ENCODE measurements at places on chromosomes 16 and 17.

DNA sequence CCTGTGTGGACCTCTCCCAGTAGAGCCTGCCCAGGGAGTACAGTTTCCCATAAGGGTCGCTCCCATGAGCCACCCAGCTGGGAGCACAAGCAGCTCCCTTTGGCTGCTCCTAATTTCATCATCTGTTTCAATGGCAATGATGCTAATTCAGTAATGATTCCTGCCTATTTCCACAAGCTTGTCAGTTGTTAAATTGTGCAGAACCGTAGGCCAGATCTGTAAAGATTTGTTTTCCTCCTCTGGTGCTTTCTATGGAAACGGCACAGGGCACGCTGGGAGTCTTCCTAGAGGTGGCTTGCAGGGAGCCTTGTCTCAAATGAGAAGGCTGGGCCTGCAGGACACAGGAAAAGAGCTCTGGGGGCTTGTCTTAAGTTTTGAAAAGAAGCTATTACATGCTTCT lies 223.7 kb downstream of the CBLN1 start:
- DNase-seq: no peak

GRCh38 chr17:34368196-34368945 lies 5.3 kb upstream of the CCL1 start:
- DNase-seq: no peak

DNA sequence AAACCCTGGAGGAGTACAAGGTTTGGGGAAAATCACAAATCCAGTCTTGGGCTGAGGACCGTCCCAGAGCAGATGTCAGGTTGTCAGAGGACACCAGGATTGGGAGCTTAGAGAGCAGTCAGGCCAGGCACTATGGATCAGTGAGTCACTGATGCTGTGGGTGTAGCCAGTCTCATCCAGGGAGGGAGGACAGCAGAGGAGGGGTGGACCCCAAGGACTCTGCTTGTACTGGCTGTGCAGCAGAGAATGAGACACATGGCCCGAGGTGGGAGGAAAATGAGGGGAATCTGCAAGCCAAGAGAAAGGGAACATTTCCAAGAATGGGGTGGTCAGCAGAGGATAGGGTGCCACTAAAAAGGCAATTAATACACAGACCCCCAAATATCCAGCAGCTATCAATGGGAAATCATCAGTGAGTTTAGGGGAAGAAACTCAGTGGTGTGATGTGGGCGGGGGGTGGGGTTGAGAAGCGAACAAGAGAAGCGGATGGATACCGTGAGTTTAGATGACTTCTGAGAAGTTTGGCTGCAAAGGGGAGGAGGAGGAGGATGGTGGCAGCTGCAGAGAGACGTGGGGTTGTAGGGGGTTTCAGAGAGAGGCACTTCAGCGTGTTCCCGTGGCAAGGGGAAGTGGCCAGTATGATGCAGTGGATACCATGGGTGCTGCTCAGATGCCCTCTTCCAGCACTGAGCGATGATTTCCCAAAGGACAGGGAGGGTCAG lies 43.9 kb downstream of the ARHGAP27 start:
- no peak for DNase-seq

DNA sequence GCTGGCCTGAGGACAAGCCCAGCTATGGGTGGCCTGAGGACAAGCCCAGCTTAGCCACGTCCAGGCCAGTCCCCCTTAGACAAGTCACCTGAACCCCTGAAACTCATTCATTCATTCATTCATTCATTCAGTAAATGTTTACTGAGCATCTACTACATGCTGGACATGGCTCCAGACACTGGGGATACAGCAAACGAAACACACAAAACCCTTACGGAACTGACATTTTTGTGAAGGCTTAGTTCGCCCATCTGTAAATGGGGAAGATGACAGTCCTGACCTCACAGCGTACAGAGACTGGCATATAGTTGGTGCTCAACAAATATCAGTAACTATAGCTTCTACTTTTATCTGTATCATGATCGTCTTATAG lies 37.5 kb downstream of the PPL start:
- no peak for DNase-seq

DNA sequence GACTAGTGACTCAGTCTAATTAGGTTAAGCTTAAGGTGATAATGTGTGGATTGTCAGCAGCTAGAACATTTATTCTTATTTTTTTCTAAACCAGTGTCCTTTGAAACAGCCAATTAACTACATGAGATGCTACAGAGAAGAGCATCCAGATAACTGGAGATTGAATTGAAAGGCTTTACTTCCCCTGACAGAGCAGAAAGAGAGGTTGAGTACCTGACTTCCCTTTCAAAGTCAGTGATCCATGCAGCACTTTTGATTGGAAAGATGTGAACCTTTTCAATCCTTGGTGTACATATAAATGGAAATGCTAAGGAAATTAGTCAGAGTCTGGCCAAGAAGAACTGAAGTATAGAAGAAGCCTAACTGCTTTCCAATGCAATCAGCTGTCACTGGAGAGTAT lies 653.8 kb downstream of the CDH8 start:
- no peak for DNase-seq

DNA sequence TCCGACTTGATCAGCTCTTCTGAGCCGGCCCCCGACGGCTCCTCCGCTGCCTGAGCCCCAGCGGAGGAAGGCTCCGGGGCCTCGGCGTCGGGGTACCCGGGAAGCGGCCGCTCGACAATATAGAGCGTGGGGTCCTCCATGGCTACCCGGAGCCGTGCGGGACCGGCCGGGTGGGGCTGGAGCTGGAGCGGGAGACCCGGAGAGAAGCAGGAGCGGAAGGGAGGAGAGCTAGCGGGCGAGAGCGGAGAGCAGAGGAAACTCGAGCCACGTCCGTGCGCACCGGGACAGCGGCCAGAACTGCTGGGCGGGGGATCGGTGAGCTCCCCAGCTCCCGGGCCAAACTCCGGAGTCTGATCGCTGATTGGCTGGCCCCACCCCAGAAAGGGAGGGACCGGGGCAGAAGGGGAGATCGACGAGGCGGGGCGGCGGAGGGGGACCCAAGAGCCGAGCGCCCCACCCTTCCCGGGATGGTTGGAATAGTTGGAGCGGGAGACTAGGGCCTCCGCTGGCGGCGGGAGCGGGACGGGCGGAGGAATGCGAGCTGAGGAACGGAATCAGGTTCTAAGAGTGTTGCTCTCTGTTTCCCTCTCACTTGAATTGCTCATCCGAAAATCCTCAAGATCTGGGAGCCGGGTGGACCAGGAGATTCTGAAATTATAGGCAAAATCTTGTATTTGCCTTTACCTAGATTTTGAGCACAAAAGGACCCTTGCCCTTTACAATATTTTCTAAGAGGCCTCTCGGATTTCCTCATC lies at the start of gene CAVIN1:
Gene CAVIN1 (minus strand): TSS at position 299 of the 755 bp plus-strand sequence. CDS start 159 bp downstream, at position 140.
- peak; percentile 67 for DNase-seq

DNA sequence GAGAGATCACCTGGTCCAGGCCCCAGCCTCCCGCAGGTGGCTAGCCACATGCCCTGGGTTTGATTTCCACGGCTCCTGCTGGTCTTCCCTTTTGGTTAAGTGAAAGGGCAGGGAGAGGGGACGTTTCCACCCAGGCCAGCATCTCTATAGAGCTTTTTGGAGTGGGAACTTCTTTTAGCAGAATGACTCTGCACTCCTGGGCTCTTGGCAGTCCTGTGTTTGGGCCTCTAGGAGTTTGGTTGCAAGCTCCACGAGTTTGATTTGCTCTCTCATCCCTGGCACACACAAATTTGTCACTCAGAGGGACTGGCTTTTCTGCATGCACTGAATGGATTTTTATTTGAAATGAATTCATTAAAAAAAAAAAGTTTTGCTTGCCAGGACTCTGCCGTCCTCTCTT lies 32.8 kb downstream of the MSI2 start:
- no peak for DNase-seq

DNA sequence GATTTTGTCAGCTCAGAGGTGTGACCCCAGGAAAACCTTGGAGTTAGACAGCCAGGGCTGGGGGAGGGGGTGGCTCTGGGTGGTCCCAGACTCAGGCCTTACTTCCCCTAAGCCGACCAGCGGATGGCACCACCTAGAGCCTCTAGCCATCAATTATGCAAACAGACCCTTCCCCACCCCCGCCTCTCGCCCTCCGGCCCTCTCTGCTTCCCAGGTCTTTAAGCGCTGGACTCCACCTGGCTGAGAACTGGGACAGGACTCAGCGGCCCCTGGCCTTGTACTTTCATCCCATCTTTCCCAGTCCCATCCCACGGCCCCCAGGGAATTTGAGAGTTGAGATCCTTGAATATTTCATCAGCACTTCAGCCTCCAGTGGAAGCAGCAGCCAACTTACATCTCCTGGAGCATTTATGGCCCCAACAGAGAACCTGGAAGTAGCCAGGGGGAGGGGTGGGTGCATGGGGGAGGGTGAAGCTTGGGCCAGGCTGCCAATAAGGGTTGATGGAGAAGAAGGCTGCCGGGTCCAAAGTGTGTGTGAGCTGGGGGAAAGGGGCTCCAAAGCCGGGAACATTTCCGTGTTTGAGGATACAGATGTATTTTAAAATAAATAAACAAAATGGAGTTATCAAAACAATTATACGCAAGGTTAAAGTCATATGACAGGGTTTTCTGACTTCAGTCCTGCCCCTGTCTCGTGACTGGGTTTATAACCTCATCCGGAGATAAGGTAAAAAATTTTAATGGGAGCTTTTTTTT lies 7.5 kb upstream of the JUP start:
- no peak for DNase-seq

DNA sequence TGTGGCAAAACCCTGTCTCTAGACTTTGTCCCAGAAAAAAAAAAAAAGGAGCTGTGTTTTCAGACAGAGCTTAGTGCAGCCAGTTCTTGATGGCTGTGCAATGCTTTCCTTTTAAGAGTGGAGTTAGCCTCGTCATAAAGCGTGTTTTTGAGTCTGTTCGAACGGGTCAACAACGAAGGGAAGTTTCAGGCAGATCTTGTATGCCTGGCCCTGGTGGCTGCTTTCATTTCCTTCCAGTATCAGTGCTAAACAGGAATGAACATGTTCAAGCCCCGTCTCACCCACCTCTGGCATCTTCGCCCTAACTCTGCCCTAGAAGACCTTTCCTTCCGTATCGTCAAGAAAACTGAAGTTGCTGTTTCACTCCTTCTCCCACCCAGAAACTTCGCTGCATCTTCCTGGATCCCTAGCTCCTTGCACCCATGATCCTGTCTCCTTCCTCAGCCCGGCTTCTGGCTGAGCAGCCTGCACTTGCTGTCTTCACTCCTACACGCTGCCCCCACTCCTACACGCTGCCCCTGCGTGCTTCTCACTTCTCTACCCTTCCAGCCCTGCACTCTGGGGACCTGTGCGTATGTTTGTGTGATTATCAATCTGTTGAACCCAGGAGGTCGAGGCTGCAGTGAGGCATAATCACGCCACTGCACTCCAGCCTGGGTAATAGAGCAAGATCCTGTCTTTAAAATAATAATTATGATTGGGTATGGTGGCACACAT lies 55.3 kb downstream of the USP10 start:
- no peak for DNase-seq

GRCh38 chr16:20883554-20884239 lies 16.5 kb downstream of the DCUN1D3 start:
- no peak for DNase-seq

GRCh38 chr17:61260071-61260797 lies 139.4 kb upstream of the TBX2 start:
- DNase-seq: no peak

DNA sequence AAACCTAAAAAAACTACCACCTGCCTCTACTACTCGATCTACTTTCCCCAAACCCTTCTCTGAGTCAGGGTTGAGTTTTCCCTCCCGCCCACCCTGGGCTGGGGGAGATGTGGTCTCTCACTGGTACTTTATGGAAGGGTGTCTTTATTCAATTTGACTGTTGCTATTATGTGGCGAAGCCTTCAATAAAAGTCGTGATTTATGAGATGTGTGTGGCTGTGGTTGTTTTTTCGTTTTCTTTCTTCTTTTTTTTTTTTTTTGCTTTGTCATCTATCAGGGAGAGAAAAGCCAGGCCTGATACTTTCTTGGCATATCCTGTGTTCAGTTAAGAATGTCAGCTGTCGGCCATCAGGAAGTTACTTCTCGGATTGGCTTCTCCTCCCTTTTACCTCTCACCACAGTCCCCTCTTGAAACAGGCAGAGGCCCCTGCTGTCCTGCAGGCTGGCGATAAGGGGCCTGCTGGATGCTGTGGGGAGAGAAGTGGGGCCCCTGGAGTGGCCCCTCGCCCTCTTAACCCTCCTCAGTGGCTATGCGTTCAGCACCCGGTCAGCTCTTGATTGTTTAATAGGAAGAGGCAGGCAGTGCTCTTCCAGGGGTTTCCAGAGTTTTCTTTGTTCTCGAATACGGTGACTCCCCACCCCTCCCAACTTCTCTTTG lies 123.0 kb downstream of the MSI2 start:
- DNase-seq: no peak

DNA sequence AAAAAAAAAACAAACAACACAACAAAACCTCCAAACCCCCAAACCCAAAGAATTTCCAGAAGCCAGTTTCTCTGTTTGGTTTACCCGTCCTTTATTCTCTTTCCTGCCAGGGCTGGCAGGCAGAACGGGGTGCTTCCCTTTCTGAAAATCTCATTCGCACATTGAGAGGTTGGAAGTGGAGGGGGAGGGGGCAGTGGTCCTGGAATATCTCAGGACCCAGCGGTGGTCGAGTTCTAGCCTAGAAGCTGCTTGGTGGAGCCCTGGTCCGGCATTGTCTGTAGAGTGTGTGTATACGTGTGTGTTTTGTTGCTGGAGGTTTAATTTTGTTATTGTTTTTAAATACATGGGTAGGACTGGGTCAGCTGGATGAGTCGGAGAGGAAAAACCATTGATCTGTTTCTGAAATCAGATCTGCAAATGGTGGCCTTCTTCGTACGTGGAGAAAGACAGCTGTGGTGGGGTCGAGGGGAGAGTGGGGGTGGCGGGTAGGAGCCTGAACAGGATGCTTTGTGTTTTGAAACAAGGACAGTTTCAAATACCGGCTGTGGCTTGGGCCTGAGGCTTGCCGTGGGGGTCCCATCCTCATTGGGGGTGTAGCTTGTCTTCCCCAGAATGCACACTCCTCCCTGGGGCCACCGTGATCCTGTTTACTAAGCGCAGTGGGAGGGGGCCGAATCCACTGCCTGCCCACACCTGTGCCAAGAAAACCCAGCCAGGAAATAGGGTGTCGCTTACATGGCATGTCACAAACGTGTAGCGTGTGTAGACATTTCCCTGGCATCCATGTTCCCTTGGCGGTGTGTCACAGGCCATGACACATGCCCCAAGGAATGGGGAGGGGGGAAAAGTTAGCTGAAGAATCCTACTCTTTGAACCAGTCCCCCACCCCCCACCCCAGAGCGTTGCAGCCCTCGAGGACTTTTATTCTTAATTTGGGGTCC lies 1.6 kb downstream of the CMIP start:
- no peak for DNase-seq

GRCh38 chr16:11205065-11205699 lies 50.8 kb downstream of the SOCS1 start:
- no peak for DNase-seq

DNA sequence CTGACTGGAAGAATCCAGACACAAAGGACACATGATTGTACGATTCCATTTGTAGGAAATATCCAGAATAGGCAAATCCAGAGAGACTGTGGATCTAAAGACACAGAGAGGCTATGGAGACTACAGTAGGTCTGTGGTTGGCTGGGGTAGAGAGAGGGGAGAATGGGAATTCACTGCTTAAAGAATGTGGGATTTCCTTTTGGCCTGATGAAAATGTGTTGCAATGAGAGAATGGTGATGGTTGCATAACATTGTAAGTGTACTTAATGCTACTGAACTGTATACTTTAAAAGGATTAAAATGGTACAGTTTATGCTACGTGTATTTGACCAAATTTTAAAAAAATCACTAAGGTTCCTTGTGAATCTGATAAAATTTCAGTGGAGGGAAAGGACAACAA lies 62.1 kb downstream of the GPRC5B start:
- no peak for DNase-seq
